Activated T-cell treated with anti-CD3 and anti-CD28 coated beads, Interleukin-2, amount 50 U/mL, for 24 hours (primary cell): ENCODE measurements at places on chromosomes 6 and 20.

GRCh38 chr20:63149531-63150192, 66.3 kb downstream of the YTHDF1 start:
- DNase-seq = no peak

DNA sequence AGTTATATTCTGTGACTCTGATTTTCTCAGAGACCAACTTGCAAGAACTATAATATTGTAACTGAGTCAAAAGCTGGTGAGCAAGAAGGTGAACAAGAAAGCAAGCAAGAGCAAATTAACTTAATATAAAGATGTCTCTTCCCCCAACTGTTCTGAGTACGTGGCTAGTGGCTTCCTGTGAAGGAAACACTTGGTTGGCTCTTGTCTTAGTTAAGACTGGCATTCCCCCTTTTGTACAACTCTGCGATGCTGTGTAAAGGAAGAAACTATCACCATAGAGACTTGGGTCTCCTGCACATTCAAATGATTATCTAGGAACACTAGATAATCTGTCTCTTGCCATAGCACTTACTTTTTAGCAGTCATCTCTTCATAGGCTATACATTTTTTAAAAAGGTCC, 47.3 kb upstream of the TNFAIP3 start:
- DNase-seq = no peak

DNA sequence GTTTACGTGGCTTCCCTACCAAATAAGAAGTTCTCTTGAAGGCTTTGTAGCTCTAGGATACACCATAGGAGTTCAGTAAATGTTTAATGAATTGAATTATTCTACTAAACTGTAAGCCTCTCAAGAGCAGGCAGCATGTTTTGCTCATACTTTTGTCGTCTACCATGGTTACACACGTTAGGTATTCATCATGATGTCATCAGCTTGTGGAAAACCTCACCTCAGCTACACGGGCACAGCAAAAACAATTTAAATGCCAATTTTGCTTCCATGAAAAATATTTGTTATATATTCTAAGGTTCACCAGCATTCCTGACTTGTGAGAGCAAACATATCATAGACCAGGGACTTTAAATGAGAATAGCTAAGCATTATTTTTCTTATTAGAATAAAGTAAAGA, 16.7 kb downstream of the NCOA5 start:
- DNase-seq = no peak

DNA sequence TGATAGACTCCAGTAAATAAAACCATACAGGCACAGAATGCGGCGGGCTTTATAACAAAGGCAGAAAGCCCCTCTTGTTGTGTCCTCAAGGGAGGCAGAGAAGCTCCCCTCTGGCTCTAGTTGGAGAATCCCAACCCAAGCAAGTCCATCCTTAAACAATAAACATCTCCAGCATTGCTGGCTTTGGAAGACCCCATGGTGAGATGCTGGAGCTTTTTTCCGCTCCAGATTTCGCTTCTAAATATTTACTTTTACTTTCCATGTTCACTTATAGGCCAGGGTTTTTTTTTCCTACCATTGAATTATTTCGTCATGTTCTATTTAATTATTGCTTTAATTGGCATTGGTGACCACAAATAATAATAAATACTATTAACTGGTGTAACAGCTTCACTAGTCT, 176.2 kb downstream of the MTHFD1L start:
- DNase-seq = no peak

DNA sequence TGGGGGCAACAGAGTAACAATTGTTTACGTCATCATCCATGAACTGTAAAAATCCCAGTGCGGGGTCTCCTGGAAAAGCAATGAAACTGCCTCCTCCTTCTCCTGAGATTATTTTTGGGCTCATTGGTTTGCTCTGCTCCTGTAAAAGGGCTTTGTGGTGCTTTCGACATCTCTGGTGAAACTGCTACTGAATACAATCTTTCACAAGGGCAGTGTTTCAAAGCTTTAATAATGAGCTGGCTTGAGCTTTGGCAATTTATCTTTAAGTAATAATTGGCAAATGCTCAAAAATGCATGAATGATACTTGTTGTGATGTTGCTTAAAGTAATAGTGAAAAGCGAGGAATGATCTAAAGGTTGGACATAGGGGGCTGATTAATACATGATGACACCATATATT, 43.5 kb upstream of the ENPP1 start:
- no peak for DNase-seq

DNA sequence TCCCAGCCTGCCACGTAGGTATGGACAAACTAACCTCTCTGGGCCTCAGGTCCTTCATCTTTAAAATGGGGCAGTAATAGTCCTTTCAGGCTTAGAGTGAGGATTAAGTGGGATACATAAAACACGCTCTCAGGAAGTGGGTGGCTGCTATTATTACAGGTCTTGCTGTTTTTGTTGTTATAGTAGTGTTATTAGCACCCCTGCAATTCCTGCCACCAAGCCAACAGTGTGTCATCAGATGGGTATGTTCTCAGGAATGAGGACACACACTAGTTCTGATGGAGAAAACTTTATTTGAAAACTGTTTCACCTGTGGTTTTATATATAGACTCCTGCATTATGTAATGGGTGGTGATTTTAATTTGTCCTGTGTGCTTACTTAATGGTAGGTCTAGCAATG, 131.7 kb downstream of the LRRC1 start:
- DNase-seq = no peak
